ENCODE measurements at places on chromosomes 13 and 19. TPM values are rescaled to one million over a fixed set of nuclear protein-coding genes. Genes with fewer than 3 reads are reported as not detected.
A peak's percentile ranks its signal among the peaks of the same experiment; 100 is the strongest.

DNA sequence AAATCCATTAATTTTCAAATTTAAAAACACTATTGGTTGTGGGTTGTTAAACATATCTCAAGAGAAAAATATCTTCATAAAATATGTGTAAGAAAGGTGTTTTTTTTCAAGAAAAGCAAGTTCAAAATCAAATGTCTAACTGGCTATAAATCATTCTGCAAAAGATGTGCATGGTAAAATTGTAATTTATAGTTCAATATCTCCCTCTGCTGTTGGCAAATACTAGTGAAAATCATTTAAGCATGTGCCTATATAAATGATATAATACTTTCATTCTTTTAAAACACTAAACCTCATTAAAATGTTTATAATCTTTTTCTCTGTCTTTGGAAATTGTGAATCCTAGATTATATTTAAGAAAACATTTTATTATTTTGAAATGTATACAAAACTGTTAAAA lies 17.2 kb upstream of the SLITRK6 start:
- no peak for DNase-seq

Gene LILRA1
- 0.09 TPM for total RNA-seq

Gene NANOS2
- not detected for total RNA-seq

Gene ZSCAN18
- 18.4 TPM for total RNA-seq

GRCh38 chr19:17873786-17874757 lies 2.3 kb downstream of the SLC5A5 start:
- DNase-seq = no peak

Gene PLPPR3
- not detected for total RNA-seq

Gene PSG2
- total RNA-seq = not detected

- DNase-seq = no peak
These were observed 1248.9 kb downstream of the SLITRK5 start for GRCh38 chr13:88919970-88920628.

GRCh38 chr13:39777527-39778061 lies 122.1 kb downstream of the COG6 start:
- no peak for DNase-seq

DNA sequence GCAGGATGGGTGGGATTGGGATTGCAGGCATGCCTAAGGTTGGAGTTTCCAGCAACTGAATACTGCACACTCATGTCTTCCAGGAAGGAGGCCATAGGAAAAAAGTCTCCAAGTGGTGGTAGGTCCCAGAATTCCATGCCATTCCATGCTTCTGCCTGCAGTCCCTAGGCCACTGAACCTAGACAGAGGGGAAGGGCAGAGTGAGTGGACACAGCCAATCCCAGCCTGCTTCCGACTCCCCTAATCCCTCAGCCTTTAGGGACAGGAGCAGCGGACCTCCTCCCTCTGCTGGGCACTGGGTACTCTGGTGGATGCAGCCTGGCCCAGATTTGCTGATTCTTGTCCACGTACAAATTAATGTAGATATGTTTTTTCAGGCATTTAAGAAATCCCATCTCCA lies 17.0 kb downstream of the VSTM2B start:
- no peak for DNase-seq

- DNase-seq = no peak
These were observed 139.4 kb downstream of the LHFPL6 start for GRCh38 chr13:39463611-39464010.

DNA sequence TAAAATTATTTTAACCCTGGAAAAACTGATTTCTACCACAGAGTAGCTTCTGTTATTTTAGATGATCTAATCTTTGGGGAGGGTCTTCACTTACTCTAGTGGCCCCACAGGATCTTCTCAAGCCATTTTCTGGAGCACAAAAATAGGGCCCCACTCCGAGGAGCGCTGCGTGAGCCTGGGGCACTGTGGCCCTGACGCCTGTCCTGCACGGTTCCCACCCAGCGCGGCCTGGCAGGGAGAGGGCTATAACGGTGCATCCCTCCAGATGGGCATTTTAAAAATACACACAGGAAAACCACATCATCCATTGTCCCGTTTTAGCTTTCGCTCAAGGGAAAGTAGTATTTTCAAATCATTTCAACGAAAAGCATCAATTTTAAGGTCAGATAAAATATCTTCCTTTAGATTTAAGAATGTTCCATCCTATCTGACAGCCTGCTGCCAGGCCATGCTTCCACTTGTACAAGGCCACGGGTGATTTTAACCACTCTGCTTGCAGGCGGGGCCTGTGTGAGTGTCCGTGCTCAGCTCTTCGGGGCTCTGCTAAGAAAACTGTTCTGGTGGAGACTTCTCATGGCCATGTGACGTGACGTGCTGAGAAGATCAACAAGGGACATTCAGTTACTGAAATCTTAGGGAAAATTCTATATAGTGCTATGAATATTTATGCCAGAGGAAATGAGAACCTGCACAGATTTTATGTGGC lies 683.8 kb upstream of the SGCG start:
- DNase-seq = no peak

DNA sequence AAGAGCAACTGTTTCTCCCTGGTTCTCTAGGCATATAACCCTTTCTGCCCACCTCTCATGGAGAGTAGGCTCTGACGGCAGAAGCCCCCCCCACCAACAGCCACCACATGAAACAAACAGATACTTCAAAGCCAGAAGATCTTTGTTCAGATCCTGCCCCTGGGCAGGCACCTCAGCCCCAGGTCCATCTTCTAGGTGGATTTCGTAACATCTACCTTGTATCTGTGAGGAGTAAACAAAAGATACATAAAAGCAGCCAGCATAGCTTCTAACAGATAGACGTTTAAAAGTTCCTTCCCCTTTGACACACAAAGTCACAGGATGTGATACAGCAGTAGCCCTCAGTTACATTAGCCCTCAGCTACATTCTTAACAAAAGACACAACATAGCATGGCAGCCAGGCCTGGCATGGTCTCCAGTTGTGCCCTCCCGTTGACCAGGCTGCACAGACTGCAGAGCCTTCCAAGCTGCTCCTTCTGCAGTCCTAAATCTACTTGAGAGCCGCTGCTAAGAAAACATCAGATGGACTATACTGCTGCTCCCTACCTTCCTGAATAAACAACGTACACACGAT lies 35.4 kb downstream of the BRD4 start:
- DNase-seq = no peak

GRCh38 chr13:97328222-97328790 lies 105.7 kb upstream of the RAP2A start:
- no peak for DNase-seq

DNA sequence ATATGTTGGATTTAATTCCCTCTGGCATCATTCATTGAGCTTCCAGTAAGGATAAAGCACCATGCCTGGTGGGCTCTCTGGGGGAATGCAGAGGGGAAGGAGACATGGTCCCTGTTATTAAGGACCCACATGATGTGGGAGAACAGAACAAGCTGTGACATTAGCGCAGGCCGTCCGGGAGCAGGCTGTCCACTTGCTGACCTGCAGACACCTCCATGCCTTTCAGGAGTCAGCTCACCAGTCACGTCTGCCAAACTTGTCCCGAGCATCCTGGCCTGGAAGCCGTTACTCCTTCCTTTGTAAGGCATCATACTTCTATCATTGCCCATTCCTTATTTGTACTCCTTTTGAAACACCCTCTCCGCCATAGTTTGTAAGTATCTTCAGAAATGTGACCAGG lies 23.4 kb downstream of the B3GLCT start:
- DNase-seq = no peak

GRCh38 chr13:28716511-28716910 lies 2.3 kb downstream of the SLC46A3 start:
- peak; percentile 27 for DNase-seq

- no peak for DNase-seq
These were observed 51.3 kb downstream of the MBNL2 start for GRCh38 chr13:97273341-97273831.

GRCh38 chr19:29878973-29879654 lies 62.9 kb upstream of the URI1 start:
- DNase-seq = no peak

DNA sequence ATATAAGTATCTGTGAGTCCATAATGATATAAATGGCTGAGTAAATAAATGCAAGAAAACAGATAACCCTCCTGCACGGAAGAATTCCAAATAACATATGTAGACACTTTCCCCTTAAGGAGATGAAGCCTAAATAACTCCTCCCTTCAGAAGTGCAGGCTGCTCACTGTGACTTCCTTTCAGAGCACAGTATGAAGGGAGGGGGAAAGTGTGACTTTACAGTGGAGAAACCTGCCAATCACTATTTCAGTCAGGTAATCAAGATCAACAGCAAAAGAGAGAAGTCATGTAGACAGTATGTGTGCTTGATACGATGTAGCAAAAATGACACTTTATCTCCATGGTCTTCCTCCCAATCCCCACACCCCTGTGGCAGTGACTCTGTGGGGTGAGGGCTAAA lies 7.1 kb downstream of the GGACT start:
- DNase-seq = no peak

- DNase-seq = no peak
These were observed 146.9 kb upstream of the UFM1 start for GRCh38 chr13:38202740-38203139.

GRCh38 chr19:7294558-7295212 lies 471 bp upstream of the INSR start:
- peak; percentile 83 for DNase-seq

GRCh38 chr13:42354241-42355091 lies 82.5 kb downstream of the AKAP11 start:
- DNase-seq = no peak

Gene ZNF560
- not detected for total RNA-seq

Gene METTL21C
- not detected for total RNA-seq

Gene FCAR
- total RNA-seq = not detected

DNA sequence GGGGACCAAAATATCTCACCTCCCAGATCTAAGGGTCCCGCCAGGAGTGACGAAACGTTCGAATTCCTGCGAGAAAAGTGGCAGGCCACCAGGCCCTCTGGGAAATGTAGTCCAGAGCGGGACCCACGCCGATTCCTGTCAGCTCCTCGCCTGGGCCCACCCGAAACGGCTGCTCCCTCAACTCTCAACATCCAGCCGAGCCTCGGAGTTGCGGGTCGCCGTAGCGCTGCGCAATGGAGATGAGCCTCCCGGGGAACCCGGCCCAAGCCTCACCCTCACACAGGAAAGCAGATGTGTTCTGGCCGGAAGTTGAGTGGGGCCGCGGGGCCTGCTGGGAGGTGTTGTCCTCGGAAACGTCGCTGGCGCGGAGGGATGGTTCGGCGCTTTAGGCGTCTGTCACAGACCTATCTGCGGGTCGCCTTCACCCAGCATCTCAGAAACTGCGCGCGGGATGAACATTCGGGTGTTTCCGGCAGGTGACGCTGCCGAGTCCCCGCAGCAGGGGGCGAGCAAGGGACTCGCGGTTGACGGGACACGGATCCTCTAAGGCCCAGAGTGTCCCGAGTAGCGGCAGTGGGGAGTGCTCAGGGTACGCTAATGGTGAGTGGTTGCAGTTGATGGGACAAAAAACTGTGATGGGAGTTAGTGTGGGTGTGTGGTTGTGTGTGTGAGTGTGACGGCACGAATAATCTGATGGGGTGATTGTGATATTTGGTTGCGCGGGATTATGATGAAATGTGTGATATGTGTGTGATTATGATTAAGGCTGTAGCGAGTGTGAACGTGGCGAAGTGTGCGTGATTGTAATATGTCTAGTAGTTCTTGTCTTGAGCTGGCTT lies at the start of the genes ZNF568 and ZNF829:
ZNF568 (plus strand) TSS at position 341 of the 839 bp plus-strand sequence. CDS start 6,439 bp downstream, outside the sequence.
ZNF829 (minus strand) TSS at position 300 of the 839 bp plus-strand sequence. CDS start 1,124 bp downstream, outside the sequence.
- DNase-seq = peak; percentile 94

Gene C19orf85
- total RNA-seq = not detected

GRCh38 chr13:54742984-54743383 lies 1714.4 kb downstream of the OLFM4 start:
- DNase-seq = no peak

Gene DPF1
- not detected for total RNA-seq

DNA sequence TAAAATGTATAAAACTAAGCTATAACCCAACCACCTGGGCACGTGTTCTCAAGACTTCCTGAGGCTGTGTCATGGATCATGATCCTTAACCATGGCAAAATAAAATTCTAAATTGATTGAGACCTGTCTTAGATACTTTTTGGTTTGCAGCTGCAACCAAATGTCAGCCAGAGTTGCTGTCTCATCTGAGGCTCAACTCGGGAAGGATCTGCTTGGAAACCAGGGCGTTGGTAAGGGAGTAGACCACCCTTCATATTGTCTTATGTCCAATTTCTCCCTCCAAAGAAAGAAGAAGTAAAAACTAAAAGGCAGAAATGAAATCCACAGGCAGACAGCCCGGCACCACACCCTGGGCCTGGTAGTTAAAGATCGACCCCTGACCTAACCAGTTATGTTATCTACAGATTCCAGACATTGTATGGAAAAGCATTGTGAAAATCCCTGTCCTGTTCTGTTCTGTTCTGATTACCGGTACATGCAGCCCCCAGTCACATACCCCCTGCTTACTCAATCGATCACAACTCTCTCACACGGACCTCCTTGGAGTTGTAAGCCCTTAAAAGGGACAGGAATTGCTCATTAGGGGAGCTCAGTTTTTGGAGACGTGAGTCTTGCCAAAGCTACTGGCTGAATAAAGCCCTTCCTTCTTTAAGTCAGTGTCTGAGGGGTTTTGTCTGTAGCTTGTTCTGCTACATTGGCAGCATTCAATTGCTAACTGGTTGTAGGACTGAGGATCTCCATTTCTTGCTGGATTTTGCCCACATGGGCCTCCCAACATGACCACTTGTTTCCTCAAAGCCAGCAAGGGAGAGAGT lies 22.9 kb upstream of the IGSF23 start:
- no peak for DNase-seq

Gene RNF17
- total RNA-seq = not detected

DNA sequence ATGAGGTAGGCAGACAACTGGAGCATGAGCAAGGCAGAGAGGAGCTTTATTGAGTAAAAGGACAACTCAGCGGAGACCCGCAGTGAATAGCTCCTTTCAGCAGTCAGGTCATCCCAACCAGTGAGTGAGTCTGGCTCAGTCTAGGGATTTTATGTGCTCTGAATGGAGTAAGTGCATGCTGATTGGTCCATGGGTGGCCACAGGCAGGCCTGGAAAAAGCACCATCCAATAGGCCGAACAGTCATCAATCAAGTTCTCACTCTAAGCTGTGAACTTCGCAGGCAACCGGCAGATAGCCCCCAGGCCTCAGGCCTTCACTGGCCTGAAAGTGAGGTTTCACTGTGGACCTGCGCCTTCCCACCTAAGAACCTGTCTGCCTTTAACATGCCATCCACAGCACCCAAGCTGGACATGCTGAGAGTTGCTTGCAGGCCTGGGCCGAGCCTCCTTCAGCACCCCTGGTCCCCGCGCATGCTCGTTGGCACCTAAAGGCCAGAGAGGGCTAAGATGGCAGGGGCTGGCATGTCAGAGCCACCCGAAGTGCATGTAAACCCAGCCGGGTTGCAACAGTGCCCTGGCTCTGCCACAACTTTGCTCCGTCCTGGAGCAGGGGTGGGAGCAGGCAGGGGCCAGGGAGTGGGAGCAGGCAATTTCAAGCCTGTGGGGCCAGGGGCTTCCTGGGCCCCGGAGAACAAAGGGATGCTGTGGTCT lies 698.7 kb downstream of the SLITRK1 start:
- DNase-seq = no peak

Gene ZNF568
- total RNA-seq = 7.3 TPM

GRCh38 chr19:18832306-18833140 lies 764 bp downstream of the UPF1 start:
- no peak for DNase-seq

GRCh38 chr19:50924586-50924985 lies 13.4 kb upstream of the KLK4 start:
- DNase-seq = no peak

Measured in pancreas (tissue), 10 donors.